ENCODE measurements at places on chromosomes 5 and 9.

- no peak for DNase-seq
Measured at GRCh38 chr5:139797856-139798510, 2.4 kb downstream of the PSD2 start.

- DNase-seq = no peak
Measured at GRCh38 chr9:2286333-2286705, 271.2 kb downstream of the SMARCA2 start.

DNA sequence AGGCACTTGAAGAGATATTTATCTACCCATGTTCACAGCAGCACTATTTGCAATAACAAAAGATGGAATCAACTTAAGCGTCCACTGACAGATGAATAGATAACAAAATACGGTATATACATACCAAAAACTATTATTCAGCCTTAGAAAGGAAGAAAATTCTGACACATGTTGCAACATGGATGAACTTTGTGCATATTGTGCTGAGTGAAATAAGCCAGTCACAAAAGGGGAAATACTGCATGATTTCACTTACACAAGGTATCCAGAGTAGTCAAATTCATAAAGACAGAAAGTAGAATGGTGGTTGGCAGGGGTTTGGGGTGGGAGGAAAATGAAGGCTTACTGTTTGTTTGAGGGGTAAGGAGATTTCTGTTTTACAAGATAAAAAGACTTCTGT, 66.0 kb downstream of the FBN2 start:
- DNase-seq = no peak

DNA sequence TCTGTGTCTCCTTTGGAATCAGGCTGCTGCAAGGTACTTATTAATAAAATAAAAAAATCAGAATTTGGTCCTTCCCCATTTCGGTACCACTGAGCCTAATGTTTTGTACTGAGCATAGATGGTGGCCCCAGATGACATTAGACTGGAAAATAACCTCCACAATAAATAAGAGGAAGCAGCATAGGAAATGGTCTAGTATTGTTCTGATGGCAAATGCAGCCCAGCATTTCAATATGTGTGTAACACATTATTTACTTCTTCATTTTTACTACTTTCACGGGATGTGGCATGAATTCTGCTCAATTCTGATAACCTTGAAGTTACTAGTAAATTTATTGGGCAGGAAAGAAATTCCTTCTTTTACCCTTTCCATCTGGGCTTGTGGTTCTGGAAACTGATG, 295.6 kb downstream of the ADGRV1 start:
- no peak for DNase-seq

DNA sequence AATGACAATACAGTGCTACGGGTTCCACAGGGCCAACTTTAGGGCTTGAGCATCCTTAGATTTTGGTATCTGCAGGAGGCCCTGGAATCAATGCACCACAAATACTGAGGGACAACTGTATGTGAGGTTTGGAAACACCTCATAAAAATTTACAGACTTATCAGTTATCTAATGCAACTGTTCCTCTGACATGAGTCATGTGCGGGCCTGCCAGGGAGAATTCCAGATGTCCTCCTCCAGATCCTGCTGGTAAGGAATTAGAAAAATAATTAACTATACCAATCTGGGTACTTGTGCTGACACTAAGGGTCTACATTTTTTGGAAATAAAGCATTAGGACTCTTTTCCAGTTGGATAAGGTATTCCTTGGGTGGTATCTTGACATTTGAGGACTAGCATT, 333.3 kb downstream of the ARRDC3 start:
- no peak for DNase-seq

GRCh38 chr5:98727686-98728085, 45.8 kb upstream of the RGMB start:
- no peak for DNase-seq

GRCh38 chr5:43041669-43042175, 1.6 kb upstream of the ANXA2R start:
- DNase-seq = no peak

Data from amygdala (tissue), 56 donors.